SK-N-SH (cell line): ENCODE measurements at places on chromosomes 16 and 17. TPM values are rescaled to one million over a fixed set of nuclear protein-coding genes. Genes with fewer than 3 reads are reported as not detected.

The C16orf74 gene
- 15.9 and 27.2 TPM in 2 replicates for polyA plus RNA-seq

The SHBG gene
- 0.70 and 1.1 TPM in 2 replicates for polyA plus RNA-seq

The SEPTIN1 gene
- 0.13 and 0.25 TPM in 2 replicates for polyA plus RNA-seq

The RAPGEFL1 gene
- polyA plus RNA-seq: 5.9 and 6.0 TPM in 2 replicates

The PTX4 gene
- not detected in 2 replicates for polyA plus RNA-seq

The GJC1 gene
- 15.2 and 15.6 TPM in 2 replicates for polyA plus RNA-seq
